ENCODE measurements at places on chromosomes 13 and 19. TPM values are rescaled to one million over a fixed set of nuclear protein-coding genes. Genes with fewer than 3 reads are reported as not detected.

- no peak for DNase-seq
- H3K27me3 ChIP-seq: peaks cover 5% of the 10 kb centered on the region
- H3K36me3 ChIP-seq: no peaks in the 10 kb centered on the region
- no peaks in the 10 kb centered on the region for H3K4me1 ChIP-seq
Observed at GRCh38 chr19:39257227-39257626, 8.6 kb upstream of the IFNL4 start.

GRCh38 chr13:109834973-109835720, 48.8 kb upstream of the IRS2 start:
- no peaks in the 10 kb centered on the region for H3K27me3 ChIP-seq
- H3K4me3 ChIP-seq: no peak overlapping the region
- no peak overlapping the region for H3K27ac ChIP-seq
- no peaks in the 10 kb centered on the region for H3K36me3 ChIP-seq

GRCh38 chr13:70171151-70171550, 62.9 kb upstream of the KLHL1 start:
- H3K27ac ChIP-seq: peak overlapping the region; percentile 68
- H3K27me3 ChIP-seq: no peaks in the 10 kb centered on the region
- H3K4me3 ChIP-seq: no peak overlapping the region
- peaks cover 3% of the 10 kb centered on the region for H3K4me1 ChIP-seq
- peak; percentile 44 for DNase-seq

- no peak overlapping the region for H3K27ac ChIP-seq
- H3K4me3 ChIP-seq: no peak overlapping the region
- no peaks in the 10 kb centered on the region for H3K36me3 ChIP-seq
- DNase-seq: no peak
Observed at GRCh38 chr13:81408647-81409046, 1067.7 kb upstream of the SPRY2 start.

- no peaks in the 10 kb centered on the region for H3K27me3 ChIP-seq
- H3K4me1 ChIP-seq: no peaks in the 10 kb centered on the region
- H3K4me3 ChIP-seq: no peak overlapping the region
- no peak overlapping the region for H3K27ac ChIP-seq
- H3K36me3 ChIP-seq: no peaks in the 10 kb centered on the region
Observed at GRCh38 chr19:34306213-34306661, 51.9 kb downstream of the GARRE1 start.

DNA sequence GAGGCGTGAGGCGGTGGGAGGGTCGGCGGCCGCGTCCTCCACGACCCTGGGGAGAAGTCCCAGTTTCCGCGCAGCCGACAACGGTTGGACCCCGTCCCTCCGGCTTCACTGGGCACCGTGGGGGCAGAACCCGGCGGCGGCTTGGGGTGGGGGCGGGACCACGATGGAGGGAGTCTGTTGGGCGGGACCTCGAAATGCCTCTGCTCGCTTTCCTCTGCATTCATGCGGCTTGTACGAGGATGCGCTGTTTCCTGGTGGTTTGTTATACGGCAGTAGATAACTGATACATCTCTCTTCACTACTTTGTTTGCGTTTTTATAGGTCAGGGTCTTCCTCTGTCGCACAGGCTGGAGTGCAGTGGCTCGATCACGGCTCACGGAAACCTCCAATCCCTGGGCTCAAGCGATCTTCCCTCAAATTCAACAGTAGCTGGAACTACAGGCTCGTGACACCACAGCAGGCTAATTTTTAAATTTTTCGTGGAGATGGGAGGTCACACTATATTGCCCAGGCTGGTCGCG, 24.6 kb upstream of the ZNF846 start:
- no peaks in the 10 kb centered on the region for H3K27me3 ChIP-seq
- peak overlapping the region; percentile 52 for H3K27ac ChIP-seq
- peak; percentile 26 for DNase-seq
- H3K4me3 ChIP-seq: peak overlapping the region; percentile 75
- H3K4me1 ChIP-seq: peaks cover 16% of the 10 kb centered on the region

LRRC25 gene
- not detected for total RNA-seq

MYO16 gene
- total RNA-seq: not detected

CLIP3 gene
- total RNA-seq: 0.07 TPM

- peak; percentile 56 for DNase-seq
- no peaks in the 10 kb centered on the region for H3K27me3 ChIP-seq
- H3K27ac ChIP-seq: peak overlapping the region; percentile 37
- H3K4me3 ChIP-seq: no peak overlapping the region
- H3K36me3 ChIP-seq: no peaks in the 10 kb centered on the region
- H3K4me1 ChIP-seq: peaks cover 33% of the 10 kb centered on the region
Observed at GRCh38 chr13:93480553-93481106, 254.0 kb downstream of the GPC6 start.

DNA sequence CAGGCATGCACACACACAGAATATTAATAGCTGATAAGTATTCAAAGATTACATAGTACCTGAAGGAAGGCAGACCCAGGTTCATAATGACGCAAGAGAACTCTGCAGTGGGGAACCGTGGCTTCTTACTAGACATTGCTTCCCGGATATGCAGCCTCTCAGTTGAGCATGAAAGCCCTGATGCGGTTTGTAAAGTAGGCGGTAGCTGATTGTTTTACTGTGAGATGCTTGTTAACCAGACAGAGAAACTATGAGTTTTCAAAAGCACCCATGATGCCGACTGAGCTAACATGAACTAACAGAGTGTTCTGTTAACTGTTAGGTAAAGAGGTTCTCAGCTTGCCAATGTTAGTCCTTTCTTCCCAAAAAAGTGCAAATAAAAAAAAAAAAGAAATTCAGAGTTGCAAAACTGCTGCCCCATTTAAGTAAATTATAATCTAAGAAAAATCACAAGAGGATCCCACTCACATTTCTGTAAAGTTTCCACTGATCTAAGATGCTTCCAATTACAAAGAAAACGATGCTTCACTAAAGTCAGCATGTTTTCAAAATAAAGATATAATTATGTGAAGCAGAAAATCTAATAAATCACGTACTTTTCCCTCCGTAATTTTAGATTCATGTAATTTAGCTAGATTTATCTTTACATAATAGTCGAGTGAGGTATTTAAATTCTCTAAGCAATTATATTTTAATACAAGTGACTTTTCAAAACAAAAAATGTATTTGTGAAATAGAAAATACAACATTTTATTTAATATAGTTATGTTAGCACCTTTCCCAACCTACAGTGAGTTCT, 2.2 kb downstream of the FLT1 start:
- H3K4me1 ChIP-seq: no peaks in the 10 kb centered on the region
- DNase-seq: no peak
- H3K27ac ChIP-seq: no peak overlapping the region
- H3K4me3 ChIP-seq: no peak overlapping the region
- H3K36me3 ChIP-seq: no peaks in the 10 kb centered on the region
- H3K27me3 ChIP-seq: peaks cover 91% of the 10 kb centered on the region

DNA sequence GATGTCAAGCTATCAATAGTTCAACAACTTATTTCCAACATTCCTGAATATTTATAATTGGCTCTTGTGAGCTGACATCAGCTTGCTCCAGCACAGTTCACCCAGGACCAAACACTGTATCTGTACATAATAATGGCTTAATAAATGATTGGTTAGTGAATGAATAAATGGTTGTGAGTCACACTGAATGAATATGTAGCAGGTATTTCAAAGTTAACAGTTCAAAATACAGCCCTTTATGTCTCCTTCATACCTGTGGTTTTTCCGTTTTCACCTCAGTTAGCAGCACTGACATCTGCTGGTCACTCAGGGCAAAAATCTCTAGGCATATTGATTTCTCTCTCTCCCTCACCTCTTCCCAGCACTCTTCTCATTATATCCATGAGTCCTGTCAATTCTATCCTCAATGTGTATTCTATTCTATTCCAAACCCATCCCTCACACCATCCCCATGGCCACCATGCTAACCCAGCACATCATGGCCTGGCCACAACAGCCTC, 76.3 kb downstream of the PEG3 start:
- H3K4me3 ChIP-seq: no peak overlapping the region
- no peaks in the 10 kb centered on the region for H3K27me3 ChIP-seq
- no peaks in the 10 kb centered on the region for H3K36me3 ChIP-seq
- no peaks in the 10 kb centered on the region for H3K4me1 ChIP-seq
- no peak overlapping the region for H3K27ac ChIP-seq

GFY gene
- not detected for total RNA-seq

DNA sequence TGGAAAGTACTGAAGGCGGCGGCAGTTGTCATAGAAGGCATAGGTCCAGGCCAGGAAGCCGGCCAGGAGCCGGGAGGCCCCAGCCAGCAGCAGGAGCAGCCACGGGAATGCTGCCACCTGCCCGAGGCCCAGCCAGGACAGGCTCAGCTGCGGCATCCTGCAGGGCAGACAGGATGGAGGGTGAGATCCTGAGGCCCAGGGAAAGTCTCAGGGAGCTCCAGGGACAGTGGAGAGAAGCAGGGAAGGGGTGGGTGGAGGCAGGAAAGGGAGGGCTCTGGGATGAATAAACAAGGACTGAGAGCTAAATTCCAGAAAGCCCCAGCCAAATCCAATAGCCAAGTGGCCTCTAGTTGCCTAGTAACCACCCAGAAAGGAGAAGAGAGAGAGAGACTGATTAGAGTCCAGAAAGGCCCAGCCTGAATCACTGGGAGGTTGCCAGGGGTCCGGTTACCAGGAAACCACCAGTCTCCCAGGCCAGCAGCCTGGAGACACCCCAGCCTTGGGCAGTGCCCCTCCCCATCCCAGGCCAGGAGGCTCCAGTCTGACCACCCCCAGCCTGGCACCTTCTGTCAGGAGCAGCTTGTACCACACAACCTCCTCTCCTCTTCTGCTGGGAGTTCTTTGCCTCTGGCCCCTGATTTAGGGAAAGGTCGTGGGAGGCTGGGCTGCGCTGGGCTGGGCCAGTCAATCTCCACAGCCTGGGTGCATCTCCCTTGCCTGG, 7.5 kb upstream of the OR10H5 start:
- H3K36me3 ChIP-seq: no peaks in the 10 kb centered on the region
- no peak overlapping the region for H3K4me3 ChIP-seq
- no peak overlapping the region for H3K27ac ChIP-seq
- H3K27me3 ChIP-seq: no peaks in the 10 kb centered on the region

GAS6 gene
- 20.9 TPM for total RNA-seq

GRCh38 chr13:113049521-113049941, 56.1 kb upstream of the F7 start:
- H3K36me3 ChIP-seq: no peaks in the 10 kb centered on the region
- no peak for DNase-seq
- no peaks in the 10 kb centered on the region for H3K4me1 ChIP-seq
- no peak overlapping the region for H3K27ac ChIP-seq
- H3K27me3 ChIP-seq: no peaks in the 10 kb centered on the region
- H3K4me3 ChIP-seq: no peak overlapping the region
